ENCODE measurements at places on chromosomes 16 and 17.
A peak's percentile ranks its signal among the peaks of the same experiment; 100 is the strongest.

GRCh38 chr17:72416054-72416675 is 295.3 kb downstream of the SOX9 start:
- DNase-seq = no peak

GRCh38 chr17:27521281-27522027 is 65.2 kb downstream of the KSR1 start:
- DNase-seq = no peak

DNA sequence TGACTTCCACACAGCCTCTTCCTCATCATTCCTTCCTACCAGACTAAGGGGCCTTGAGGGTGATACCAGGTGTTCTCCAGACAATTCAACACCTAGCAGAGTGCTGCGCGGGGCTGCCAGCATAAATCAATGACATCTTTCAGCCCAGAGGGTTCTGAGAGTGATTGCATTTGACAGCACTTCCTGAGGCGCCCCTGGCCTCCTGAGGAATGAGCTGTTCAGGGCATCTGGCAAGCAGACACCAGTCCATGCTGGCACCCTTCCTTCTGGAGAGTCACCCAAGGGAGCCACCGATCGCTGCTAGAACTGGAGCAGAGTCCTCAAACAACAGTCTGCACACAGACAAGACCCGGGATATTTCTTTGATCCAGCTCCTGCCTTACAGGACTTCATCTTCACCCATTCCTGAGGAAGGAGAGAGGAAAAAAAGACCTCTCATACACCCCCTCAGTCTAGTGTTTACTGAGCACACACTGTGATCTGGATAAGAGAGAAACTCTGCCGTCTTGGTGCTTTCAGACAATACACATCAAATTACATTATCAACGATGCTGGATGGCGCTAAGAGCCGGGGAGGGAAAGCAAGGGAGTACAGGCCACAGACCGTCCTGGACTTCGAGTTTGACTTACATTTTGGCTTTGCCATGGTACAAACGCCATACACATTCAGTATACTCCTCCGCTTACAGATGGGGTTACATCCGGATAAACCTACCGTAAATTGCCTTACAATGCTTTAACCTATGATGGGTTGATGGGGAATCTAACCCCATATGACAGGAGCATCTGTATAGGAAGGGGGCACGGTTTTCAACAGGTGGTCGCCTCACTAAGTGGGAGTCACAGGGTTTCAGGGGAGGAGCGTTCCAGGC is 23.0 kb downstream of the NPTX1 start:
- no peak for DNase-seq

DNA sequence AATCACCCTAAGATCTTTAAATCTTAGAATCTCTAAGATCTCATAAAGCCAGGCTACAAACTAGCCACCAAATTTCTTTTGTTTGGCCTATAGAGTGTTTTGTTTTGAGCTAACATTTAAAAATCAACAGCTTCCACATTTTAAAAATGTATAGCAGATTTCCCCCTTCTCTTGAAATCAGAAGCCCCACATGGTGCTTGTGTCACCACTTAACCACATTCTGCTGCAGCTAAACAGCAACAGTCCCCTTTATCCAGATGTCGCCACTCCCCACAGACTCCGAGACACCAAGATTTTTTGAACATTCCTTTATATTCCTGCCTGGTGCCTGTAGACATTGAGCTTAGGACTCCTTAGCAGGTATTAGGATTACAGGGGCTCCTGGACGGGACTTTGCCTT is 16.0 kb downstream of the GUCY2D start:
- no peak for DNase-seq

- DNase-seq = peak; percentile 52
Measured at GRCh38 chr17:60525685-60526514, at the start of gene APPBP2. Gene APPBP2, minus strand, starts transcription at chr17:60526242. Its CDS starts 311 bp downstream, at chr17:60525931.

GRCh38 chr16:23014592-23014991 is 134.7 kb downstream of the USP31 start:
- DNase-seq = no peak

GRCh38 chr17:75205793-75206163 is 299 bp downstream of the NUP85 start:
- DNase-seq = no peak
